Activated naive CD4-positive, alpha-beta T cell (primary cell): ENCODE measurements at places on chromosomes 12 and 14.

GRCh38 chr12:47878918-47879481, 25.8 kb downstream of the VDR start:
- DNase-seq, result no peak

- no peak for DNase-seq
These were observed 96.1 kb upstream of the SLC16A7 start for GRCh38 chr12:59499774-59500173.

DNA sequence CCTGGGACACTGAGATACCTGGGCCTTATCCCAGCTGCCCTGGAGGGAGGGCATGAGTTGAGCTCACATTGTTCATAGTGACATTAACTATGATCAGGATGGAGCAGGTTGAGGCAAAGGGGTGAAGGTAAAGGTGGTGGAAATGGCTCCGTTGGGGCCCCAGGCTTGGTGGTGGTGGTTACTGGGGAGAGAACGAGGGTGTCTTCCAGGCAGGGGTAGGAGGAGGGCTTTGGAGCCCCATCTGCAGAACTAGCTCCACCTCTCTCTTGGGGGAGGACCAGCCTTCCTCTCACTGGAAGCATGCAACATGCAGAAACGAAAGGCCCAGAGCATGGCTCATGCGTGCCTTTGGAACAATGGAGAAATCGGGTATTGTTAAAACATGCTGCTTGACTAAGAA, 217.0 kb downstream of the SLC41A2 start:
- DNase-seq, result no peak

DNA sequence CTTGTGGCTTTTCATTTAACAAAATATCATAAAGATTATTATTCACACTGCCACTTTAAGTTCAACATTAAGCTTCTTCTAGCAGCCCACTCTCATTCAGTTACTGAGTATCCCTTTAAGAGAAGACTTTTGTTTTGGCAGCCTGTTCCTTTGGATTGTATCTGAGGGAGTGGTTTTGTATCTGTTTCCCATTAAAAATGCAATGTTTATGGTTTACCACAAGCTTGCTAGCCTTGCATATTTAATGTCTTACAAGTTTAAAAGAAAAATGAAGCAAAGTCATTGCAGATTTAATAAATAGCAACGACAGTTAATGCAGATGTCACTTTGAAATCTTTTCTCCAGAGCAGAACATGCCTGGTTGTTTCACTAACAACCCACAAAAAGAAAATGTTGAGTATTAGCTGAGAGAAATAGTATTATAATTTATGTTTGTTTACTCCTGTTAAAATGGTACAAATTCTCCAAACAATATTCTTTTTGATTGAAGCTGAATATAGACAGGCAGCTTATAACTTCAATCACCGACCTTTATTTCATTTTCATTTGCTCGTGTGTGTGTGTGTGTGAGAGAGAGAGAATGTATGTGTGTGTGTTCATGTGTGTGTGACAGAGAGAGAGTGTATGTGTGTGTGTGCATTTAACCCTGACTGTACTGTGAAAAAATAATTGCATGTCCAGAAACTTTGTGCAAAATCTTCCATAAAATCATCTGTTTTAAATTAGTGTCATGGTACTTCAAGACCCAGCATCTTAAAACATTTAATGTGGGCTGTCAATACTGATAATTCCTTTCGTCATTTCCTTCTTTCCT, 1.8 kb downstream of the DCN start:
- DNase-seq, result no peak

- no peak for DNase-seq
These were observed 100.5 kb upstream of the SSTR1 start for GRCh38 chr14:38107216-38107631.

DNA sequence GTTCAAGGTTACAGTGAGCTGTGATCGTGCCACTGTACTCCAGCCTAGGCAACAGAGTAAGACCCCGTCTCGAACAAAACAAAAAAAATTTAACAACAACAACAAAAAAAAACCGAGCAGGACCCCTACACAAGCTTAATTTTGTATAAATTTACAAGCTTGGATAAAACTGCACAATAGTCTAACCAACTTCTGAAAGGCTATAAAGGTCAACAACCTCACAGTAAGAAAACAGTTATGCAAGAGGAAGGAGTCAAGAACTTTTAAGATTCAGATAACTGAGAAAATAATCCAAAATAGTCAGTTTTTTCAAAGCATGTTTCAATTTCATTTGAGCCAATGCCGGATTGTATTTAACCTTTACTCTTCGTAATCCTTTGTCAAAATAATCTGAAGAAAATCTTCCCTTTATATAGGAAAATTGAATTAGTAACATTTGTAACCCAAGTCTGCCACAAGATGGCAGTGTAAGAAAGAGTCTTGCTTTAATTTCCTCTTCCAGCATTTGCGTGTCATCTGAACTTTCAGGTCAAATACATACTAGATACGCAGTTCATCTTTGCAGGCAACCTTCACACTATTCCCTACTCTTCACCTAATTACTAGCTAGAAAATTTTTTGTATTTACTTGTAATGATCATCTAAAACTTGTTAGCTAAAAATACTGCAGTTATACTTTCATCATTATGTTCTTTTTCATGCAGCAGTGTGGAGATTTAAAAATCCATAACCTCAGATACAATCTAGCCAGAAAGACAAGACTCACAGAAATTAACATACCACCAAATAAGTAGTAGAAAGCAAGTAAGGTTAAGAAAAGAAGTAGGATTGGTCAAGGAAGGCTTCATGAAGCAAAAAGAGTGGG, 5.8 kb downstream of the CCNB1IP1 start:
- no peak for DNase-seq

DNA sequence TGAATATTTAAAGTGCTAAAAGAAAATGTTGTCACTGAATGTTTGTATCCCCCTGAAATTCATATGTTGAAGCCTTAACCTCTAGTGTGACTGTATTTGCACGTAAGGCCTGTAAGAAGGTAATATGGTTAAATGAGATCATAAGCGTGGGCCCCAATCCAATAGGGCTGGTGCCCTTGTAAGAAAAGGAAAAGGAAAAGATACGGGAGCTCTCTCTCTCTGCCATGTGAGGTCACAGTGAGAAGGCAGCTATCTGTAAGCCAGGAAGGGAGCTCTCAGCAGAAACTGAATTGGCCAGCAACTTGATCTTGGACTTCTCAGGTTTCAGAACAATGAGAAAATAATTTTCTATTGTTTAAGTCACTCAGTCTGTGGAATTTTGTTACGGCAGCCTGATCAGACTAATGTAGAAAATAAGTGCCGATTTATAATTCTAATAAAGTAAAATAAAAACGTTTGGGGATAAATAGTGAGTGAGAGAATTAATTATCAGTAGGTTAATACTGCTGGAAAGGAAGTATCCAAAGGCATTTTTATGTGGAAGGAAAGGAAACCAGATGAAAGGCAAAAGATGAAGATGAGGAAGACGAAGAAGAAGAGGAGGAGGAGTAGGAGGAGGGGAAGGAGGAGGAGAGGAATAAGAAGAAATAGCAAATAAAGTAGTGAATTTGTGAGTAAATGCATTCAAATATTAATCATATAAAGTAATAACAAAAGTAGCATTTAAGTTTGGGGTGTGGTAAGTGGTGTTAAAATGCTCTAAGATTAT, 188.5 kb upstream of the KRR1 start:
- no peak for DNase-seq

GRCh38 chr12:53795927-53796326, 44.1 kb upstream of the CISTR start:
- no peak for DNase-seq

- no peak for DNase-seq
These were observed 313.3 kb upstream of the SFSWAP start for GRCh38 chr12:131397493-131398181.

DNA sequence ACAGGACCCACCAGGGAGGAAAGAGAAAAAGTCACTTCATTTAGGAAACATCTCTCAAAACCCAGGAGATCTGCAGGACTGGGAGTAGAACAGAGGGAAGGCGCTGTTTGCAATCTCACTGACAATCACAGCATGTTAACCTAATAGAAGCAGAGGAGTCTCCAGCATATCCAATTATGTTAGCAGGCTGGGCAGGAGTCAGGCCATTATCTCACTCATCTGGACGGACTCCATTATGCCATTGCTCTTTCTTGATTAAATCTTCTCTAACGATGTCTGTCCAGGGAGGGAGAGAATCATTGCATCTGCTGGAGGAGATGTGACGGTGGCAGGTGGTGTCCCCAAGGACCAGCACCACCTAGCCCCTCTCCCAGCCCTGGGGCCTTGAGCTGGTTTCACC, 203.8 kb upstream of the SFSWAP start:
- no peak for DNase-seq

- no peak for DNase-seq
These were observed 92.7 kb upstream of the PRMT8 start for GRCh38 chr12:3398196-3398789.
